ENCODE measurements at places on chromosomes 11 and 22.

- DNase-seq = no peak
These were observed 176.1 kb downstream of the LRRC4C start for GRCh38 chr11:41283191-41283930.

DNA sequence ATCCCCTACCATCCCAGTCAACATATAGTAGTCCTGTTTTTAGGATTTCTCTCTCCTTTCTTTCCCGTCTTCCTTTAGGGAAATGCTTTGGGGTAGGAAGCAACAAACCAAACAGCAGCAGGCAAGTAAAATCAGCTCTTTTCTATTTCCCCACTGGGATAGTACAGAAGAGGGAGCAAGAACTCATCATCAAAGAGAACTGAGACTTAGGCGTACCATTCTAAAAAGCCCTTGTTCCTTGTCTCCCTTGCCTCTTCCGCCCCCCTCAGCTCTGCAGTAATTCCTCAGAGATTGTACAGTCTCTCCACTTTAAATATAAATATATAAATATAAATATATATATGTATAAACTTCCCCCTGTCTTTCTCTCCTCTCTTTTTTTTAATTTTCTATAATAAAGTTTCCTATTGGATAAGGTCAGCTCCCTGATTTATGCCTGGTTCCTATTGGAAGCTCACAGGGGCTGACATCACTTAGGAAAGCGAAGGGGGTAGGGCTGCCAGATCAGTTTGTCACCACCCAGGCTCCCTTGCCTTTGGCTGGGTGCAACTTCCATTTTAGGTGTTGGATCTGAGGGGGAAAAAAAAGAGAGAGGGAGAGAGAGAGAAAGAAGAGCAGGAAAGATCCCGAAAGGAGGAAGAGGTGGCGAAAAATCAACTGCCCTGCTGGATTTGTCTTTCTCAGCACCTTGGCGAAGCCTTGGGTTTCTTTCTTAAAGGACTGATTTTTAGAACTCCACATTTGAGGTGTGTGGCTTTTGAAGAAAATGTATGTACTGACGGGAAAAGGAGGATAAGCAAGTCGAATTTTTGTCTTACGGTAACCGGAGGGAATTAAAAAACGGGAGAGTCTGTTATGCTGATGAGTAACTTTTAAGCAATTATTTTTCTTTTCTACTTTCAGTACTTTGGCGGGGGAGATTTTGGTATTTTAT is at the start of gene CTNND1:
TSS of gene CTNND1 (plus strand) at position 502 of the 934 bp plus-strand sequence. CDS start 29,677 bp downstream, outside the sequence.
- no peak for DNase-seq

- DNase-seq = no peak
These were observed 86.5 kb upstream of the CLDN5 start for GRCh38 chr22:19610518-19611253.

DNA sequence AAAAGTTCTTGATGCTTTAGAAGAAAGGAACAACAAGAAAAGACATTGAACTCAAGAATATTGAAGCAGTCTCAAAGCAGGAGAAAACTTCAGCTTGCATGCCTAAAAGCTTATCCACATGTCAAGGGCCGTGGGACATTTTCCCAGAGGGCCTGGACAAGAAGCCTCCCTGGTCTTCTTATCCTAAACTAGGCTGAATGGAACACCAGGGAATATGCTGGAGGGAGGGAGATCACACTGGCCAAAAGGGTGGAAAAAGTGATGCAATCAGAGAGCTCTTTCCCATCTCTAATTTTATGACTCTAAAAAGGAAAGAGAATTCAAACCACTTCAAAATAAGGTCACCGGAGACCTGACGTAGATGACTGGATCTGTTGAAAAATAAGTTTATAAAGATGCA is 107.2 kb downstream of the MPPED2 start:
- DNase-seq = no peak

DNA sequence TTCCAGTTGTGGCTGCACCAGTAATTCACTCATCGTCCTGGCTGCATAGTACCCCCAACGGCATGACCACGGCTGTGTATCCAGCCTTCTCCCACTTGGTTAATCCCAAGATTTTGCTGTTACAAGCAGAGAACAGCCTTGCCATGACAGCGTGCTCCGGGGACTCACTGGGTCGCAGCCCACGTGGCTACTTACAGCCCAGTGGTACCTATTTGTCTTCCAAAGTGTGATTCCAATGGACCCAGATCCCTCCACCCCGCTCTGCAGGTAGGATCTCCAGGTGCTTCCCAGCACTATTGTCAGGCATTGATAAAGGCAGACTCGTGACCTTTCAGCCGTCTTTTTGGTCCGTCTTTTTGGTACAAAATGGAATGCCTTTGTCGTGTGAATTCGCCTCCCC is 119.0 kb upstream of the FGF3 start:
- DNase-seq = no peak

GRCh38 chr22:19527861-19528417 is 3.7 kb upstream of the CLDN5 start:
- no peak for DNase-seq

DNA sequence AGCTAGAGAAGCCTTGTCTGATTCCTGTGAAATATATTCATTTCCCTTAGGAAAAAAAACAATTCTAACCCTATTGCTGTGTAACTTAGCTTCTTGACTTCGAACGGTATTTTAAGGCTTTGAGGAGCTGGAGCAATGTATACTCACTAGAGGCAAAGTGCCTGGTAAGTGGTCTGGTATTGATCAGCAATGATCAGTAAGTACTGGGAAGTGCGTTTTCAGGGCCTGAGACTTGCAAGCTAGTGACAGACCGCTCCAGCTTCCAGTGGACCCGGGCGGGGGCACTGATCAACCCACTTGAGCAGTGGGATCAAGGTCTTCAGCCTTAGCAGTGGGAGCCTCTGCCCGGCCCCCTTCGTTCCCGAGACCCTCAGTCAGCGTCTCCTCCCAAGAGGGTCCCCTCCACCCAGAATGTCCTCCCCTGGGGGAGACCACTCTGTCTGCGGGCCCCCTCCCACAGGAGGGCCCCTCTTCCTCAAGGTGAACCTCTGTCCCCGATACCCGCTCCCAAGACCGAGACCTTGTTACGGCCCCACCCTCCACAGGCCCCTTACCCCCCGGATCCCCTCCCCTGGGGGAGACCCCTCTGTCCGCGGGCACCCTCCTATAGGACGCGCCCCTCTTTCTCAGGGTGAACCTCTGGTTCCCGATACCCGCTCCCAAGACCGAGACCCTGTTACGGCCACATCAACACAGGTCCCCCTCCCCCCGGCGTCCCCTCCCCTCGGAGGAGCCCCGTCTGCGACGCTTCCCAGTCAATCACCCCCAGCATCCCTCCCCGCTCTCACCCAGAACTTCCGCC is 452 bp upstream of the ATXN10 start:
- no peak for DNase-seq

DNA sequence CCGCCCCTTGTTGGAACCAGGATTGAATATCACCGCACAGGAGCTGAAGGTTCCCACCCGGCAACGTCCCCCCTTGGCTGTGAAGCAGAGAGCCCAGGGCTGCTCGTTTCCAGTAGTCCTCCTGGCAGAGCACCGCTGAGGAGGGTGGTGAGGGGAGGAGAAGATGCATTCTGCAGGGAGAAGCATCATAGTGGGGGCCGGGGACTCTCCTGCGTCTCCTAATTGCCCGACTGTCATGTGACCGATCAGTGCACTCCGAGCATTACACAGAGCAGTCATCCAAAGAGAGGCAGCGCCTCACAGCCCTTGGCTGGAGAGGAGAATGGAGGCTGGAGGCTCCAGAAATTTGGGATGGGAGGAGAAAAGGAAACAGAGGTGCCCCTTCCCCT is 85.0 kb upstream of the SEPTIN5 start:
- DNase-seq = no peak

- peak; percentile 8 for DNase-seq
These were observed 33.0 kb downstream of the SERGEF start for GRCh38 chr11:17979770-17980371.

- no peak for DNase-seq
These were observed 78.4 kb upstream of the ANO1 start for GRCh38 chr11:69999721-70000120.

- DNase-seq = no peak
These were observed 1343.8 kb downstream of the TBC1D22A start for GRCh38 chr22:48106215-48106614.

- DNase-seq = peak; percentile 32
These were observed 565 bp downstream of the GAS2L1 start for GRCh38 chr22:29306835-29307595.

DNA sequence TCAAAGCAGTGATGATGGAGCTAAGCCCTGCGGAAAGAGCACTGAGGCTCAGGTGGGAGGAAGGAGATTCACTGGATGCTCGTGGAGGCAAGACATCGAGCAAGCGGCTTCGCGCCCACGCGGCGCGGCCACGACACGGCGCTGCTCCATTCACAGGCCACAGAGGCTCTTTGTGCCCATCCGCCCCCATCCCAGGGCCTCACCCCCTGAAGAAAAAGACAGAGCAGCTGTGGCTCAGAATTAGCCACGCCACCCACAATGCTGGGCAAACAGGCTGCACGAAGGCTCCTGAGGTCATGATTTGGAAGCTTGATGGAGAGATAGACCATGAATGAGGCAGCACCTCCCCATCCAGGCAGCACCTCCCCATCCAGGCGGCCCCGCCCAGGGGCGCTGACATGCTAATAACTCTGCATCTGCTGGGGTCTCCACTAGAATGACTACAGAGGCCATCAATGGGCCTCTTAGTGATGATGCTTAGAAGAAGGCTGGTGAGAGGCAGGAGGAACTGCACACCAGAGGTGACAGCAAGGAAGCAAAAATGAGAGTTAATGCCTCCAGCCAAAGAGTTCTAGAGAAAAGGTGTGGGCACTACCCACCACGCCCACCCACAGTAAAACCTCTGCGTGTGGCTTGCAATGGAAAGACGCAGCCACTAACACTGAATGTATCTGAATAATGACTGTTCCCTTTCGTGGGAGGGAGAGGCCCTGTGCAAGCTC is 43.5 kb downstream of the MYH9 start:
- DNase-seq = no peak

GRCh38 chr11:123567466-123567865 is 87.0 kb downstream of the SCN3B start:
- no peak for DNase-seq

GRCh38 chr11:124068601-124069110 is 27.5 kb upstream of the OR10G7 start:
- DNase-seq = no peak
